IPS DF 19.7 (cell line): ENCODE measurements at places on chromosomes 12 and 14.

- DNase-seq, result no peak
Measured at GRCh38 chr14:35384455-35385041, 20.0 kb downstream of the NFKBIA start.

- DNase-seq, result no peak
Measured at GRCh38 chr12:23722655-23723054, 226.8 kb downstream of the SOX5 start.

DNA sequence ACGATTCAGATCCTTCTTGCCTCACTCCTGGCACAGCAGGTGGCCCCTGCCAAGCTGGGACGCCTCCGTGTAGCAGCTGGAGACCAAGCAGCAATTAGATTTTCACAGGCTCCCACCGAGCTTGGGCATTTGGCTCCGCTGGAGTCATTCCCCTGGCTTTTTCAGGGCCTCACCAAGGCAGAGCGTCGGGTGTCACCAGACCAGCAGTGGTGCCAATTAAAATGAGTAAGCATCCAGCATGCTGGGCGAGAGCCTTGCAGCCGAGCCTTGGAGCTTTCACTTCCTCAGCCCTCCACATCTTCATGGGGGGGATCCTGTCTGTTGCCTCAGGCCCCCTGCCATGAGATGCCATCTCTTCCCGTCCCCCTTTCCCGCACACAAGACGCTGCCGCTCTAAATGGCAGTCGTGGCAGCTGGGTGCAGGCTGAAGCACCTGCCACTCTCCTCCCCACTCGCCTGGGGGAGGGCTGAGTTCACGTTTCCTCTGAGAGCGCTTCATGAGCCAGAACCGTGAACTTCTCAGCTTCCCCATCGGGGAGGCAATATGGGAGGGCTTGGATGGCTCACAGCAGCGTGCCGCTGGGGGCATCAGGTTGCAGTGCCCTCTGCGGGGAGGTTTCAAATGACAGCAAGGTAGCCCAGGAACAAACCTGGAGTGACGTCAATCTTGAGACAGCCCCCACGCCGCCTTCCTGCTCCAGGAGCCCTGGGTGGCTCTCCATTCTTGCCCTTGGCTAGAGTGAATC, 11.7 kb downstream of the TPCN1 start:
- peak; percentile 84 for DNase-seq

DNA sequence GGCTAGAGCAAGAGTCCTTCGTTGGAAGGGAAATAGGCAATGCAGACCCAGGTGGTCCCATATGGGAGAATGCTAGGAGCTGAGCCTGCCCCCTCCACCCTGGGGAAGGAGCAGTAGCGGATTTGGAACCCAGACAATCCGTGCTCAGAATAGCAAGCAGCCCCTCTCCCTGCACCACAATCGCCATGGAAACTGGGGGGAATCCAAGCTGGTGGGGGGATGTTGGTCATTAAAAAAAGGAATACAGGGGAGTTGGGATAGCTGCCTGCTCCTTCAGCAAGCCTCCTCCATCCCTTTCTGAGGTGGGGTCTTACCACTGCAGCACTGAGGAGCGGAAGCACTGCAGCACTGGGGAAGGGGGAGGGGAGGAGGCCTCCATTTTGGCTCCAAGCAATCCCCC, 2.9 kb downstream of the RND1 start:
- no peak for DNase-seq

GRCh38 chr12:69120354-69120753, 119.0 kb upstream of the CPSF6 start:
- DNase-seq, result no peak

DNA sequence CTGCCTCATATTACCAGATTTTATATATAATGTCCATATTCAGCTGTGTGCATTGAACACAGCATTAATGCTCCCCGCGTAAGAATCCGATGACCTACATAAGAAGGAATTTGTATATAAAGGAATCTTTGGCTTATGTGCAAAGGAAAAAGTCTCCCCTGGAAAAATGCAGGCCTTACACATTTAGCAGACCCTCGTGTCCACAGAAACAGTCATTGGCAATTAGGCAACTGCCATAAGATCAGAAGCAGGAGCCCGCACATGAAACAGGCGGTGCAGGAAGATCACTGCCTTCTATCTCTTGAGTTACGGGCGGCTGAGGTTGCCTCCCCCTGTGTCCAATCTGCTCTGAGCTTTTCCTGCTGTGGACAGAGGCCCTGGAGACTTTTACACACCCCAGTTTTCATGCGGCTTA, 63.2 kb upstream of the RFX4 start:
- DNase-seq, result no peak

GRCh38 chr12:52383331-52383730, 2.1 kb downstream of the KRT84 start:
- DNase-seq, result no peak

- DNase-seq, result no peak
Measured at GRCh38 chr12:131057211-131057721, 103.6 kb downstream of the ADGRD1 start.

DNA sequence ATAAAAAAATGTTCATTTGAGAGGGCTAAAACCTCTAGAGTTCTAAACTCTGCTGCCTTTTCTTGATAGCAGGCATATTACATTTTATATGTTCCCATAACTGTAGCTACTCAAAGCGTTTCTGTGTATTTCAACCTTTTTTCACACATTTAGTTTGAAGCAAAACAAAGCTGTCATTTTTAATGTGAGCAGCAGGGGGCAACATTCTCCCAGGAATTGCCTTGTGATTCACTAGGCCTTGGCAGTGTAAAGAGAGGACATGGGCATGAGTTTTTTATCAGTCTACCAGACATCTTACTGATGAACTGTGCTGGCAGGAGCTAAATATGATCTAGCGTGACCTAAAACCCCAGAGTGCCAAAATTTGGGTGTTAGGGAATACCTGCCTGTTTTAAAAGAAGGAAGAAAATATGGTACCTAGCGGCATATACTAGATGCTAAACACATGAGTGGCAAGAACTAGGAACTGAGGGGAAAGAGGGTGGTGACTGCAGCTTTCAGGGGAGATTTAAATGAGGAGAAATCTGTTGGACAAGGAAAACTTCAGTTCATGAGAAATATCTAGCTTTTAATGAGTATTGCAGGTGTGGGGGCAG, 65.3 kb downstream of the IFT43 start:
- DNase-seq, result no peak

DNA sequence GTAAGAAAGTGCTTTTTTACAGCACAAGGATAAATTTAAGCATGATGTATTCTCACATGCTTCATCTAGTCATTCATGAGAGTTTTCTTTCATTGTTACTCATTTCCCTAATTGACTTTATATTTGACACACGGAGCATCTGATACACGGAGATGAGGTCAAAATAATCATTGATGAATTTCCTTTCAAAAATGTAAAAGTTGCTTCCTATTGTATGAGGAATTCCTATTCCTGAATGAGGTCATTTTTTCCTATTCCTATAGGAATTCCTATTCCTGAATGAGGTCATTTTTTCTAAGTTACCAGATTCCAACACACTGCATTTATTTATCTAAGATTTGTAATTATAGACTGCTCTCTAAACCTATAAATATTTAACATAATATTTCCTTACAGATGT, 316.7 kb upstream of the KITLG start:
- no peak for DNase-seq

DNA sequence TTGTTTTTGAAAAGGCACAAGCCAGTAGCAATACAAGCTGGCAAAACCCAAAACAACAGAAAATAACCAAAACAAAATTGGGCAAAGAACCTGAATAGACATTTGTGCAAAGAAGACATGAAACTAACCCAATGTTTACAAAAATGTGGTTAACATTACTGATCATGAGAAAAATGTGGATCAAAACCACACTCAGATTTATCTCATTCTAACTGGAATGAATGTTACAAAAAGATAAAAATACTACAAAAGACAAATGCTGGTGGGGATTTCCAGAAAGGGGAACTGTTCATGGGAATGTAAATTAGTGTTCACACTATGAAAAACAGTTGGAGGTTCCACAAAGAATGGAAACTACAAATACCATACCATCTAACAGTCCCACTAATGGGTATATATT, 26.6 kb downstream of the ASCL4 start:
- DNase-seq, result no peak

DNA sequence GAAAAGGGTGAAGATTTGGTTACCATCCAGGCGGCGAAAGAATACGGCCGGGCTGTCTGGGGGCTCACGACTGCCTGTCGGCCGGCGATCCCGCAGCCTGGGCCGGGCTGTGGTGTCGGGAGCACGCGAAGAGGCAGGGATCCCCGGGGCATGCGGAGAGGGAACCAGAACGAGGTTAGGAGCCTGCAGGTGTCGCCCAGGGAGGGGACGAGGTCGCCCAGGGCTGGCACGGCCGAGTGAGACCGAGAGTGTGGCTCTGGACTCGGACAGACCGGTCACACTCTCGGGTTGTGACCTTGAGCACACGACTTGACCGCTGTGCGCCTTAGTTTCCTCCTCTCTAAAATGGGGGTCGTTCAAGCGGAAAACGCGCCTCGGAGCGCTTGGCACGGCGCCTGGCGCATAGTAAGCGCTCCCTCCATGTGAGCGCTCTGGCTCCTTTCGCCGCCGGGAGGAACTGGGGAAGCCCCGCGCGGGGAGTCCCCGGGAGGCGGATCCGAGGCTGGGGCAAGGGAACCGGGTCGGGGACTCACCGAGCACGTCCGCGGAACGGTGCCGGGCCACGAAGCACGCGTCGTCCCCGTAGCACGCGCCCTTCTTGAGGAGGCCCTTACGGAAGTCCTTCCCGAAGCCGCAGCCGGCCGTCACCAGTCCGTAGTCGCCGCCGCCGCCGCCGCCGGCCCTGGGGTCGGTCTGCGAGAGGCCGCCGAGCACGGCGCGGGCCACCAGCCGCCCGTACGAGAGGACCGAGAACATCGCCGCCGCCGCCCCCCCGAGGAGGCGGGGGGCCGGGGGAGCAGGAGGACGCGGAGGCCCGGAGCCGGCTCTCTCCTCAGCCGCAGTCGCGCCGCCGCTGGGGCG, 612 bp downstream of the PPTC7 start:
- no peak for DNase-seq

- no peak for DNase-seq
Measured at GRCh38 chr12:14395074-14395778, 29.7 kb downstream of the ATF7IP start.

GRCh38 chr12:123532019-123532418, 1.5 kb downstream of the RILPL1 start:
- DNase-seq, result no peak

GRCh38 chr12:3136641-3137267, 59.6 kb downstream of the TSPAN9 start:
- DNase-seq, result no peak

DNA sequence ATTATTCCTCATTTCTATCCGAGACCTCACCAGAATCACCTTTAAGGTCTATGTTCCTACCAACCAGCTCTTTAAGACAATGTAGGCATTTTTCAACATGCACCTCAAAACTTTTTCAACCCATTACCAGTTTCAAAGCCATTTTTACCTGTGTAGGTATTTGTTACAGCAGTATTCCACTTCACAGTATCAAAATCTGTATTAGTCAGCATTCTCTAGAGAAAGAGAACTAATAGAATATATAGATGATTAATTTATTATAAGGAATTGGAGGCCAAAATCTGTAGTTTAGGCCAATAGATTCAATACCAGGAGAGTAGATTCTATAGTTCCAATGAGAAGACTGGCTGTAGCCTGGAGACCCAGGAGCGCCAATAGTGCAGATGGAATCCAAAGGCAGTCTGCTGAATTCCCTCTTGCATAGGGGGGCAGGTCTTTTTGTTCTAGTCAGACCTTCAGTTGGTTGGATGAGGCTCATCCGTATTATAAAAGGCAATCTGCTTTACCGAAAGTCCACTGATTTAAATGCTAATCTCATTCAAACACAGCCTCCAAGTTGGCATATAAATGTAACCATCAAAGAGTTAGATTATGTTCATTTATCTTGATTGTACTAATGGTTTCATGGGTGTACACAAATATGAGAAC, 151.6 kb upstream of the SYT1 start:
- peak; percentile 5 for DNase-seq

DNA sequence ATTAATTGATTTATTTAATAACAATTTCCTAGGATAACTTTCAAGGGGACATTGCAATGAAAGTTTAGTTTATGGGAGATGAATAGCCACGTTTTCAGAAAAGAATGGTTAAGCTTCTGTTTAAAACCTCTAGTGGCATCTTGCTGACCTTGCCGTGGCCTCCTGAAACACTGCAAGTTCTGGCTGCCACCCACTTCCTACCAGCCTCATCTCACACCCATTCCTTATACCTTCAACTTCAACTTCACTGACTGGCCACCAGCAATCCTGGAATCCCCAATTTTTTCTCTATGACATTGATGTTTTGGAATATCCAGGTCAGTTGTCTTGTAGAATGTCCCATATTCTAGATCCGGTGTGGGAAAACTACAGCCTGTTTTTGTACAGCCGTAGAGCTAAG, 5.2 kb upstream of the HELB start:
- no peak for DNase-seq

- DNase-seq, result no peak
Measured at GRCh38 chr12:93018610-93019009, 89.5 kb upstream of the EEA1 start.

DNA sequence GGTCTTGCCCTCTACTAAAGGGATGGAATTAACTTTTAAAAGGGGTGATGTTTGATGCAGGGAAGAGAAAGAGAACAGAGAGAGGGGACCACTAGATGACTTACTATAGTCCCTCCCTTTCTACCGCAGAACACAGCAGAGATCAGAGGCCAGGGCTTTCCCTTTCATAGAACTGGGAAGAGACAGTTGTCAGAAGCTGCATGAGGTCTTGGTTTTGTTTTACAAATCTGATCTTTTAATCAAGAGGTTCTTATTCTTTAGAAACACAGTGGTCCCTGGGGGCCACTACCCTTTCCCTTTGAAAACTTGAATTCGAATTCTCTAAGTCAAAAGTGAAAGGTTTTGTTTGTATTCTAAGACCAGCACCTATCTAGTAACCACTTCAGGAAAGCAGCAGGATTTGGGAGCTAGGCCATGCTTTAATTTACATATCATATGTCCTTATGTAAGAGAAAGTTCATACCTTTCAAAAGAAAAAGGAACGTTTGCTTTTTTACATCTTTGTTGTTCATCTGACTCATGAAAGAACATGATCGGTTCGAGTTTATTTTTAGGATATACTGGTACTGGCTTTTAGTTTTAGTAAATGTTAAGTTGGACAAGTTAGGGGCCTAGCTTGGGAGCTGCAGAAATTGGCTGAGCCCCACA, 6.3 kb downstream of the FBXL14 start:
- DNase-seq, result no peak

GRCh38 chr14:88168498-88169165, 154.4 kb downstream of the KCNK10 start:
- DNase-seq, result peak; percentile 33

GRCh38 chr14:39722547-39723273, 290.5 kb upstream of the FBXO33 start:
- DNase-seq, result no peak

DNA sequence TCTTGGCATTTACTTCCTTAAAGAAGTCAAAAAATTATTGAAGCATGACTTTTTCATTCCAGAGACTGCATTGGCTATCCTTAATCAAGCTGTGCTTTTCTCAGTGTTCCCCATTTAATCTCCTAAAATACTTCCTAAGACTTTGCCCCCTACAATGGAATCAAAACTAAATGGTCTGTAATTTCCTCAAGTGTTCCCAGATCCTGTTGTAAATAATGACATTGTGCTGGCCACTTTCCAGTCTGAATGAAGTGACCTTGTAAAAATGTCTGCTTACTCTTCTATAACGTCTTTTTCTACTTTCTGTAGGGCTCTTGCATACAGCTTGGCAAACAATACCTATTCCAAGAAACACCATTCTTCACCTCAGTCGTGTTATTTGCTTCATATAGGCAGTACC, 45.3 kb upstream of the MBIP start:
- DNase-seq, result no peak

GRCh38 chr12:69671597-69671996, 27.5 kb downstream of the BEST3 start:
- DNase-seq, result no peak

- DNase-seq, result no peak
Measured at GRCh38 chr12:130459916-130460315, 122.2 kb downstream of the PIWIL1 start.

GRCh38 chr14:71267691-71268090, 360.4 kb downstream of the PCNX1 start:
- DNase-seq, result no peak
